ENCODE measurements at places on chromosomes 6 and 20.

GRCh38 chr6:1821164-1821512 is 211.4 kb downstream of the FOXC1 start:
- DNase-seq, result no peak

DNA sequence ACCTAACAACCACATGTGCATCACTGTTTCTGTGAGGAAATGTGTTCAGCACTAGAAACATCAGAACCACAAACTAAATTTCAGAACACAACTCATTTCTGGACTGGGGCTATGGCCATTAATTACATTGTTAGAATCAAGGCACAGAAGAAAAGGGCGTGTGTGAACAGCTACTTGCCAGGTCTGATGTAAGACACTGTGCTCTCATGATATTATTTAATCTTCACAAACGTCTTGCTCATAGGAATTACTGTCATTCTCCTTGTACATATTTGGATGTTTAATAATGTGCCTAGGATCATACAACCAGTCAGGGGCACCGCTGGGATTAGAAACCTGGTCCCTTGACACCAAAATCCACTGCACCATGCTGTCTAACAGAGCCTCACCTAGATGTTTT is 14.8 kb downstream of the ADGRF1 start:
- no peak for DNase-seq

DNA sequence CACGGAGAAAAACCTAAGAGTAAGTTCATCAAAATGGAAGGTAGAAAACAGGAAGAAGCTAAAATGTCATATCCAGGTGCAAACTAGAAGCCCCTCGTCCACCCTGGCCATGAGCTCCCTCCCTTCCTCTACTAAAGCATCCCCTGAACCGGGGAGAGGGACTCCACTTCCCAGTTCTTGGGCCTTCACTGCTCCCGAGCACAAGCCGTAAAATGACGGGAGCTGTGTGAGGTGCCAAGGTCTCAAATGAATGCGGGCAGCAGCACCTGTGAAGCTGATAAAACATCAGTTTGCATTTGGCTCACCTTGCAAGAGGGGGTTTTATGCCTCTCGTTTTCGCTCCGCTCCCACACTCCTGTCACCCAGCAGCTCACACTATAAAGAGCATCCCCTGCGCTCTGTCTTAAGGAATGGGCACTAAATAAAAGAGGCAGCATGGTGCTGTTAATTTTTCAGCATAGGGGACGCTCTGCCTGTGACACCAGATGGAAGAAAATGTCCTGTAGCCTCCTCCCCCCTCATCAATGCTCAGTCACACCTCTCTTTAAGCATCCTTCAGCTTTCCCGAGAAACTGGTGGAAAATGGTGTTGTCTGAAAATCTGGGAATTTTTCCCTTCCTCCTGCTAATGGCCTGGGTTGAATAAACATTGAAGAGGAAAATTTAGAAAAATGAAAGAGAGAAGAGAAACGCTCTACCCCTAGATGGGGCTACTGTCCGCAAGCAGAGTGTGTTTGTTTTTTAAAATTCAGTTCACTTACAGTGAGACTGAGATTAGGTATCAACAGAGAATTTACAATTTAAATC is 563.0 kb upstream of the AGPAT4 start:
- no peak for DNase-seq

DNA sequence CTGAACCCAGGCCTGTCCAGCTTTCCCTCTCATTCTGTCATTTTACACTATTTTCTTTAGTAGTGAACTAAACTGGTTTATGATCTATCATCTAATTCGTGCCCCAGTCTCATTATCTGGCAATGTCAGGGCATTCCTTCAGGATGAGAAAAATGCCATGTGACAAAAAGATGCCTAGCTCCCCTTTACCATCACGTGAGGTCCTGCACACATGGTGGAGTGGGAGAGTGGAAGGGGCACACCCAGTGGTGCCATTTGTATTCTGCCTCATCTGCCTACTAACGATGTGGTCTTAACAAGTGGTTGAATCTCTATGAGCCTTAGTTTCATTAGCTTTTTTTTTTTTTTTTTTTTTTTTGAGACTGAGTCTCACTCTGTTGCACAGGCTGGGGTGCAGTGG is 41.2 kb downstream of the CDC5L start:
- no peak for DNase-seq

GRCh38 chr6:40723967-40724366 is 136.8 kb upstream of the LRFN2 start:
- DNase-seq, result no peak

DNA sequence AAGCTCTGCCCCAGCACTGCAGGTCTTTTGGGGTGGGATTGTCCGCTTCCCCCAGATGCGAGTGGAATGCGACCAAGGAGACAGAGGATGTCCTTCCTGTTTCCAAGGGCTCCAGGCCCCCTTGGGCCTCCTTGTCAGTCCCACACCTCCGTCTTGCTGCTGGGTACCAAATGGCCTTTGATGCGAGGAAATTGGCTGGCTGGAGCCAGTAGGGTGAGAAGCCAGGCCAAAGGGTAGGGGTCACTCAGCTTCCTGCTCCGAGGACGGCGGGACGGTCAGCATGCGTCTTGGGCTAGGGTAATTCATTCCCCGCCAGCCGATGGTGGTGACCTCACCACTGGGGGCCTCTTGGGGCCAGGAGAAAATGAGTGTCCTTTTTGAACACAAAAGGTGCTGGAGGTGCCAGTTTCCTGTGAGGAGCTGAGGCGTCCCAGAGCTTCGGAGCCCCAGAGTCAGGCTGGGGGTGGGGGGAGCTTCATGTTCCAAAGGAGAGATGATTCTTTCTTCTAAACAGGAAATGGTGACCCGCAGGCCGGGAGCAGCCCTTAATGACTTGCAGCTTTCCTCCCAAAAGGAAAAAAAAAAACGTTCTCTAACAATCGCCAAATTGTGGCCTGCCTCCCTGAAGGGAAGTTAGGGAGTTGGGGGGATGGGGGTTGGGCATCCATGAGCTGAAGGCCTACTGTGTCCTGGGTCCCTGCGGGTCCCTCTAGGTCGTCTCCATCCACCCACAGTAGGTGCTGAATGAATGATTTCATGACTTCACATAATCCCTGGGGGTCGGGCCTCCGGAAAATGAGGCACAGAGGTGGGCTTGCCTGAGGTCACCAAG is 6.7 kb downstream of the SNAI1 start:
- DNase-seq, result no peak

DNA sequence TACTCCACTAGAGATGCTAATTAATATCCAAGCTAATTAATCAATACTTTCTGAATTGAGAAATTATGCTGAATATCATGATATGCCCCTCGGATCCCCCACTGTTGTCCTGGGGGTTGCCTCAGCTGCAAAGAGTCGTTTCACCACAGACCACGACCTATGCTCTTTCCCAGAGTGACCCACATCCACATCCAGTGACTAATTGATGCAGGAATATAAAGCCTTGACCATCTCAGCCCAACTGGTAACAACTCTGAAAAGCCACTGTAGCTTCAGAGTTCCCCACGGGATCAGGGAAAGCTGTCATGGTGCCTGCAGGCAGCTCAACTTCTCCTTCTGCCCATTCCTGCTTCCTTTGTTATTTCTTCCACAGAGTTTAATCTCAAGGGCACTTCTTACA is 116.9 kb downstream of the RWDD2A start:
- DNase-seq, result no peak

Measured in NCI-H1092 treated with DMSO at 0.1 percent for 48 hours (cell line).